Small intestine (tissue), 16 donors: ENCODE measurements at places on chromosomes 2 and 18. TPM values are rescaled to one million over a fixed set of nuclear protein-coding genes. Genes with fewer than 3 reads are reported as not detected.

The SERPINB3 gene
- not detected for polyA plus RNA-seq

The AFF3 gene
- polyA plus RNA-seq, result 0.92 TPM

The C2orf72 gene
- polyA plus RNA-seq, result 6.5 TPM

The CKAP2L gene
- polyA plus RNA-seq, result not detected

The KYNU gene
- 3.8 TPM for polyA plus RNA-seq

The STK39 gene
- polyA plus RNA-seq, result 19.0 TPM

The DCC gene
- 0.03 TPM for polyA plus RNA-seq

The FOXI3 gene
- polyA plus RNA-seq, result not detected

The GCG gene
- polyA plus RNA-seq, result 4.1 TPM

The AKAIN1 gene
- 0.13 TPM for polyA plus RNA-seq

The RANBP2 gene
- 46.1 TPM for polyA plus RNA-seq

The SLC9A4 gene
- polyA plus RNA-seq, result not detected

The SLC9A2 gene
- 1.9 TPM for polyA plus RNA-seq

The MEP1B gene
- polyA plus RNA-seq, result 102 TPM

The ADGRF3 gene
- 1.2 TPM for polyA plus RNA-seq

The GDF7 gene
- 0.16 TPM for polyA plus RNA-seq
